NCI-H1436 (cell line): ENCODE measurements at places on chromosomes 16 and 17.

DNA sequence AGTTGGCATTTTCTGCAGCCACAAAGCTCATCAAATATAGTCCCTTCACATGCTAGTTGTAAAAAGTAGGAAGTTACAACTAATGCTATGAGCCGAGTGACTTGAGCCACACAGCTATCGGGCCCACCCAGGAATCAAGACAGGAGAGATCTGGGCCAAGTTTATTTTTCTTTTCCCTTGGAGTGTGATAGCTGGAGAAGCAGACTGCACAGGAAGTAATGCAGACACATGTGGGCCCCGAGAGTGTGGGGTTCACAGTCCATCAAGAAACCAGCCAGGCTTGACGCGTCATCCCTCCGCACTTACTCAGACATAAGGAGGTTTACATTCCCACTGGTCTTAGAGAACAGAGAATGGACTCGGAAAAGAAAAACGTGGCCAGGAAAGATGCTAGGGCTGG, 403.1 kb upstream of the CDH11 start:
- no peak for DNase-seq

- no peak for DNase-seq
These were observed 225.9 kb downstream of the SEC14L1 start for GRCh38 chr17:77366558-77367245.

DNA sequence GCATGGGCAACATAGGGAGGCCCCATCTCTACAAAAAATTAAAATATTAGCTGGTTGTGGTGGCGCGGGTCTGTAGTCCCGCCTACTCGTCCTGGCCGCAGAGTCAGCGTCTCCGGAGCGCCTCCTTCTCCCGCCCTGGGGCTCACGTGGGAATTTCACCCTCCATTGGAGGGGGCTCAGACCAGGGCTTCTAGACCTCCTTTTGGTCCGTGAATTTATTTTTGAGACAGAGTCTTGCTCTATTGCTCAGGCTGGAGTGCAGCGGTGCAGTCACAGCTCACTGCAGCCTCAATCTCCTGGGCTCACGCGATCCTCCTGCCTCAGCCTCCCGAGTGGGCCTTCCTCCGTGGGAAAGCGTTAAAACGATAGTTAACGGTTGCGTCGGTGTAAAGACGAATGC, 394 bp upstream of the NME4 start:
- DNase-seq, result peak; percentile 43

GRCh38 chr16:30941600-30942425, 7.1 kb upstream of the ORAI3 start:
- peak; percentile 47 for DNase-seq

DNA sequence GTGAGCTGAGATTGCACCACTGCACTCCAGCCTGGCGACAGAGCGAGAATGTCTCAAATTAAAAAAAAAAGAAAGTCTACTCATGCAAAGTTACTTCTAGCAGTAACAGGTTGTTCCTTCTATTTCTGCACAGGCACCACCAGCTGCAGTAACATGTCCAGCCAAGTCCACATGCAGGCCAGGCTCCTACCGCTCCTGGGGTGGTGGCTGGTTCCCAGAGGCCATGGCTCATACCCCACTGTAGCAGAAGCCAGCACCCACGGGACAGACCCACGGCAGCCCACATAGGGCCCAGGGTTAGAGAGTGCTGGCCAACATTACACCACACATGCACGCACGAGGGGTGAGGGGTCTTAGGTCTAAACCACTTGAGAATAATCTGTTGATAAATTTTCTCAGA, 26.7 kb upstream of the TRAP1 start:
- DNase-seq, result no peak
